GM19239 (cell line): ENCODE measurements at places on chromosomes 3 and 15.

DNA sequence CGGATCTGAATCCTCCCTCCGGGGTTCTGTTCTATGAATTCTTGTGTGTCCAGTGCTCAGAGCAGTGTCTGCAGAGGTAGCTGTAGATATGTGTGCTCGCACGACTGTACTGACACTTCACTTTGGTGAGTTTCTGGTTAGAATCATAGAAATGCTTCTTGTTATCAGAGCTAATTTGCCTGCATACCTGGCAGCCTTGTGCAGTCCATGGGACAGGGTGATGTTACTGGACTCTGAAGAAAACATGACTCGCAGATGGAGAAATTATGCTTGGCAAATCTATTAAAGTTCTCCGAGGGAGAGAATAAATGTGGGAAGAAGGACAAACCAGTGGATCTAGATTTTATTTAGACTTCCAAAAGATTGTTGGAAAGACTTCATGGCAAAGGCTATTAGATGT is 12.2 kb downstream of the CGNL1 start:
- no peak for DNase-seq

DNA sequence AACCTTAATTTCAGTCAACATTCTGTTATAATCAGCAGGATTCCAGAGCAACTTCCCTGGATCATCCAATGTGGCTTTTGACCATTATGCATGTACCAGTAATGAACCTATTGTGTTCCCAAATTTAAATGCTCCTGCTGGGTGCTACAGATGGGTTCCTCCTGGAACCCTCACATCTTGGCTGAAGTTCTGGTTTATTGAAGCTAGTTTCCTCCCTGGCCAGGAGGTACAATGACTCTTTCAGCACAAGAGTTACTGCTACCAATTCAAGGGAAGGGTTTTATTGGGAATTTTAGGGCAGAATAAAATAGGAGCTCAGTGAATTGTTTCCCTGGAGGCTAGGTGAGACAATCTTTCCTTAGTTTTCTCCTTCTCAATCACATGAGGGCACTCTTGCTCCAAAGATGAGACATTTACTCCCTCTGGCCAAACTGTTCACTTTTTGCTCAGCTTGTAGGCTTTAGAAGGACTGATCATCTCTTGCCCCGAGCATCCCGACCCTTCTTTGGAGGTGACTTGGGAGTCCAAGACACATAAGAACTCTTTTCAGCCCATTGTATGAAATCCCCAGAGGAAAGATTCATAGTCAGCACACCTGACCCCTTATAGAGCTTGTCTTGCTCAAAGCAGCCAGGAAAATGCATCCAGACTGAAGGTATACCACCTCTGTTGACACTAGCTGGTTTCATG is 8.8 kb upstream of the NPHP3 start:
- no peak for DNase-seq

DNA sequence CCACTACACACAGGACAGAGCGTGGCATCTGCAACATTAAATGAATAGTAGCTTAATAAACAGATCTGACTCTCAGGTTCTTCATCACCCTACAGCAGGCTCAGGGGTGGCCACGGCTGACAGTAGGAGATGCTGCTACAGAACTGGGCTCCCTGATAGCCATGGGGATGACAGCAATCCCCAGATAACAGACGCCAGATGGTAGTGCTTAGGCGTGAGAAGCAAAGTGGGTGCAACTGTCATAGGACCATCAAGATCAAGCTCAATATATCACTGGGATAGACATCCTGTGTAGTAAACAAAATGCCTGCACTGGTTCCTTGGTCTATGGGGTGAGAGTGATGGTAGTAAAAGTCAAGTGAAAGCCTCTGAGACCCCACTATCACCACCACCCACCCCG is 2.6 kb upstream of the TPRA1 start:
- DNase-seq, result no peak

- DNase-seq, result peak; percentile 63
Observed at GRCh38 chr3:11236588-11237461, 35.4 kb upstream of the ATG7 start.

DNA sequence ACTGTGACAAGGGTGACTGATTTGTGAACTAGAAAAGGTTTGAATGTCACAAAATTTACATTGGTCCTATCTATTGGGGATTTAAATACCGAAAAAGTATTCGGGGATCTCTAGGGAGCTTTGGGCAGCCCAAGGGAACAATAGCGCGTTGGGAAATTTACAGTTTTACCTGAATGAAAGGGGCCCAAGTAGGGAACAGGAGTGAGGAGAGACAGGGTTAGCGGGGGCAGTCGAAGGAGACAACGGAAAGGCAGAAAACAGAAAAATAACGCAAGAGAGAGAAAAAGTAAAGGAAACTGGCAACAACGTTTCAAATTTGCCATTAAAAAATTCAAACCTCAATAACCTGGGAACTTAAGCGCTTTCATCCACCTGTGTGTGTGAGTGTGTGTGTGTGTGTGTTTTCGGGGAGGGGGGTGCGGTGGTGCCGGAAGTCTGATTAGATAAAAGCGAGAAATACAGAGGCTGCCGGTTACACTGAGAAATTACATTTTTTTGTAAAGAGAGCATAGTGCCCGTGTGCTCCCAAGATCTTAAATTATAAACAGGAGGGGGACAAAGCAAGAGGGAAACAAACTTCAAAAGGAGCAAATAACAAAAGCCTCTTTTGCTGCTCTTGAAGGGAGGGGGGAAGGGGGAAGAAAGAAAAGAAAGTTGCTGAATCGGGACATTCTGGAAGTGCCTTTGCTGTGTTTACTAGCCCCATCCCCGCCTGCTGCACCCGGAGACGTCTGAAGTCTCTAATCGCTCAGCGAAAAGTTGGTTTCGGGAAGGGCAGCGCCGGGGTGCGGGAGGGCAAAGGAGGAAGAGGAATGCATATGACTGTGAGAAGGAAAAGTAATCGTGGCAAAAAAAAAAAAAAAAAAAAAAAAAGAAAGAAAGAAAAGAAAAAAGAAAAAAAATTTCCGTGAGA is 721 bp upstream of the ZIC1 start:
- no peak for DNase-seq

GRCh38 chr15:50145451-50145872 is 26.4 kb upstream of the ATP8B4 start:
- DNase-seq, result peak; percentile 7

GRCh38 chr3:101833446-101833974 is 15.8 kb upstream of the NFKBIZ start:
- no peak for DNase-seq

GRCh38 chr3:144287001-144287400 is 315.4 kb downstream of the DIPK2A start:
- no peak for DNase-seq

DNA sequence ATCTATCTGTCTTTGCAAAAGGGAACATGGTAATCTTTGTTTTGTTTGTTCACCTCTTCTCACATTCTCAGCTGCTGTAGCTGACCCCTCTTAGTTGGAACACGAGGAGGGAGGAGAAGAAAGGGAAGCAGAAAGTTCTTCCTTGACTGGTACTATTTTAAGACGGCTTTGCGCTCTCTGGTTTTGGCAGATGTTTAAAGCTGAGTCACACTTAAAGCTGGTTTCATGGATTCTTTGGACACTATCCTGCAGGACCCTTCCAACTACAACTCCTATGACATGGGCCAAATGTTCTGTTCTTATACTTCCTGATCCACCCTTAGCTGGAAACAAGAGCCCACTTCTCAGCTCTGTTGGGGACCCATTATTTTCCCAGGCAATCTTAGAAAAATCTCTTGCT is 40.6 kb upstream of the FXR1 start:
- DNase-seq, result no peak

DNA sequence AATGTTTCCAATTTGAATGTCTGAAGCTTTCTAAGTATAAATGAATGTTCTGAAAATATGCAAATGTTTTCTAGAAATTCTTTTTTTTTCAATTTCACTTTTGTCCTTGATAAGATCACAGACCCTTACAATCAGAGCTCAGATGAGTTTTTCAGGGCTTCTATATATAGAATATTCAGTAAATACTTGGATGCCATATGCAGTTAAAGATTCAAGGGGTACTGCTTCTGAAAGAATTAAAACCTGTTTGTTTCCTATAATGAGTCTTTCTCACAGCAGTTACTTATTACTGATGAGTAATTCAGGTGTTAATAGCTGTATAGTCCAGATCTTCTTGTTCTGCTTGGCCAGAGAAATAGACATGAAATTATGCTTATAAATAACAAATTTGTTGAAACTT is 812.6 kb downstream of the ZPLD1 start:
- DNase-seq, result no peak

GRCh38 chr3:194259982-194260766 is 91.0 kb downstream of the CPN2 start:
- no peak for DNase-seq

- no peak for DNase-seq
Observed at GRCh38 chr3:31895471-31895870, 85.6 kb downstream of the OSBPL10 start.

DNA sequence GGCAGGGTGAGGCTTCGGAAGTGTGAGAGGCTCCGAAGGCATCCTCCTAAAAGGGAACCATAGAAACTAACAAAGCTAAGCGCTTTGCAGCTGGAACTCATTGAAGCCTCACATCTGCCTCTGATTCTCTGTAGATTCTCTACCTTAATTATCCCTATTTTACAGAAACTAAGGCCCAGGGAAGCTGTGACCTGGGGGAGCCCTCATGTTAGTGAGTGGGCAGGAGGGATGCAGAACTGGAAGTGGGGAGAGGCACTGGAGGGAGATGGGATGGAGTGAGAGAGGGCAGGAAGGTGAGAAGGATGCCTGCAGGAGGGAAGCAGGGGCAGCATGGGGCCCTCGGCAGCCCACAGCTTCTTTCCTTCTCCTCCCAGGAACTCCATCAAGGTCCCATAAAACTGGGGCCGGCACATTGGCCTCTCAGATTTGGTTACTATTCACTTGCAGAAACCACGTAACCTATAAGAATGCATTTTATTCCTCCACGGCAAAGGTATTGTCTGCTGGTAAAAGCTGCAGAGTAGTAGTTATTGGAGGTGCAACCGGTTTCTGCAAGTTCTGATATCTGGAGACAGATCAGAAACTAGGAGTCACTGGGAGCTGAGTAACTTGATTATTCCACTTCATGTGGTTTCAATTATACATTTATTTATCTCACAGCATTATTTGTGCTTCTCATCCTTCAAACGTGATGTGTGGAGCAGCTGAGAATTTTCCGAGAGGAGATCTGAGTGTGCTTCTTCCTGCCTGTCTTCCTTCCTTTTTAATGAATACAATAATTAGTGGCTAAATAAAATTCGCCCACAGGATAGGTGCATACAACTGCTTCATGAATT is 24.0 kb upstream of the CHCHD6 start:
- no peak for DNase-seq

DNA sequence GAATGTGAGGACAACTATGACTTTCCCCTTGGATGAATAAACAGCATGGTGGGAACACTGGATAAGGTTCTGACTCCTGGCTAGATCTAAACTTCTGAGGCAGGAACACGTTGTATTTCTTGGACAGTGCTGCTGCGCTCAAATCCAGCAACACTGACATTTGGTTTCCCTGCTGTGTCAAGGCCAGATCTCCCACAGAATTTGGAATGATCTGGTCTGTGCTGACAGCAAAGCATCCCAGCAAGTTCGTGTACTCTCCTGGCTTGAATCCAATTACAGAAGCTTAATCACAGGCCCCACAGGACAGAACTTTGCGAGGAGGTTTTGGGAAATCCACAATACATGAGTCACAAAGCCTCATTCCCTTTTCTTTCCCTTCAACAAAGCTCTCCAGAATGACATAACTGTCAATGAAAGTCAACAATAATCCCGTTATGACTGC is 92.5 kb downstream of the ADAMTS9 start:
- no peak for DNase-seq

DNA sequence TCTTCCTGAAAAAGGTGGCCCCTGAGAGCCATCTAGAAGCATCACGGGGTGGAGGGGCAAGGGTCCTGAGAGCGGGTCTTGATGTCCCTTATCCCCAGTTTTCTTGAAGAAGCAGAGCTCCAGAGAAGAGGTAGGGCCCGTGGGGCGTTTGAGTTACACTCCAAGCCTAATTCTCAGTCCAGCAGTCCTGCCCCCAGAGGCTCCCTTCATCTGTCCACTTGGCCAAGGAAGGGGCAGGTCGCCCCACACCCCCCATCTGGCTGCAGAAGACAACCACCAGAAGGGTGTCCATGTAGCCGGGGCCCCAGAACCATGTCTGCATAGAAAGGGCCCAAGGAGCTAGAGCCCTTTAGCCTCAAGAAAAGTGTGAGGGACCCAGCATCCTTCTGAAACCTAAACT is 25.5 kb upstream of the RPL32 start:
- DNase-seq, result no peak

DNA sequence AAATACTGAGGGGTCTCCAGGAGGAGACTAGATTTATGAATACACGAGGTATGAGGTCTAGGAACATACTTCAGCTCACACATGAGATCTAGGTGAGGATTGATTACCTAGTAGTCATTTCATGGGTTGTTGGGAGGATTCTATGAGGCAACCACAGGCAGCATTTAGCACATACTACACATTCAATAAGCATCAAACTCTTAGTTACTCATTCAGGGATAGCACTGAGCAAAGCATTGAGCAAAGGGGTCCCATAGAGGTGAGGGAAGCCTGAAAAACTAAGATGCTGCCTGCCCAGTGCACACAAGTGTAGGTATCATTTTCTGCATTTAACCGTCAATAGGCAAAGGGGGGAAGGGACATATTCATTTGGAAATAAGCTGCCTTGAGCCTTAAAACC is 4.5 kb downstream of the CCR5 start:
- no peak for DNase-seq

DNA sequence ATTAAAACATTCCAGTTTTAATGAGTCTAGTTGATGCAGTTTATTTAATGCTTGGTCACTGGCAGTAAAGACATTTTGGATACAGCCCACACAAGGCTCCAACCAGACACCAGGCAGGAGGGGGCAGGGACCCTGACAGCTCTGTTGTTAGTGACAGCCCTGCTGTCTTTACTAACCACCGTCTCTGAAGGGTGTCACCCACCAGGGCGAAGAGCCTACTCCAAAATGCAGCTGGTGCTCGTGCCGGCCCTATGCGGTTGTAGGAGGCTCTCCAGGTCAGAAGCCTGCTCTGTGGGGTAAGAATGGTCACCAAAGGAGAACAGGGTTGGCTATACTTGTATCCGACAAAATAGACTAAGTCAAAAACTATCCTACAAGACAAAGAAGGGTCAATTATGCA is 132.2 kb downstream of the ATP10A start:
- DNase-seq, result no peak

DNA sequence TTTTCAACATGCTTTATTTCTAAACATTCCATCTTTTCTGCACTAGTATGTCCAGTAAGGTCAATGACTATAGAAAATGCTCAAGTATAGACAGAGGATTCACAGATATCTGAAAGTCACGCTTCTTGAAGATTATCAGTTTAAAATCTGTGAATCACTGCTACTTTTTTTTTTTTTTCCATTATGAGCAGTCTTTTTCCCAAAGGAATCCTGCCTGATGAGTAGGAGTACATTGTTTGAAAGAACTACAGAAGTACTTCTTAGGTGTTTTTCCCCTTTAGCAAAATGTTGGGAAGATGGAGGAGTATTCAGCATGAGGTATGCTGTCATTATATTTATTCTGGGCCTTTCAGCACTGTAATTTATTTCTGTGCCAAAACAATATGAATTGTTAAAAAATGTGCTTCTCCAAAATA is 266.2 kb downstream of the NLGN1 start:
- DNase-seq, result no peak

GRCh38 chr3:177429079-177429478 is 231.8 kb upstream of the TBL1XR1 start:
- DNase-seq, result no peak

GRCh38 chr15:73386238-73386637 is 17.5 kb upstream of the HCN4 start:
- DNase-seq, result no peak

- no peak for DNase-seq
Observed at GRCh38 chr15:25433118-25433865, 5.5 kb downstream of the UBE3A start.

GRCh38 chr3:65785065-65785645 is 253.6 kb downstream of the MAGI1 start:
- DNase-seq, result no peak
